ENCODE measurements at places on chromosomes 6 and 20.
A peak's percentile ranks its signal among the peaks of the same experiment; 100 is the strongest.

GRCh38 chr6:2756687-2757224 is 6.0 kb upstream of the MYLK4 start:
- DNase-seq, result no peak

GRCh38 chr6:135382182-135382628 is 115.3 kb downstream of the AHI1 start:
- no peak for DNase-seq

- DNase-seq, result no peak
Observed at GRCh38 chr6:118685823-118686449, 34.5 kb upstream of the CEP85L start.

GRCh38 chr6:135180542-135181332 is at the start of gene MYB:
Gene MYB, plus strand, starts transcription at chr6:135181308. Its CDS starts 206 bp downstream, at chr6:135181514.
- no peak for DNase-seq

DNA sequence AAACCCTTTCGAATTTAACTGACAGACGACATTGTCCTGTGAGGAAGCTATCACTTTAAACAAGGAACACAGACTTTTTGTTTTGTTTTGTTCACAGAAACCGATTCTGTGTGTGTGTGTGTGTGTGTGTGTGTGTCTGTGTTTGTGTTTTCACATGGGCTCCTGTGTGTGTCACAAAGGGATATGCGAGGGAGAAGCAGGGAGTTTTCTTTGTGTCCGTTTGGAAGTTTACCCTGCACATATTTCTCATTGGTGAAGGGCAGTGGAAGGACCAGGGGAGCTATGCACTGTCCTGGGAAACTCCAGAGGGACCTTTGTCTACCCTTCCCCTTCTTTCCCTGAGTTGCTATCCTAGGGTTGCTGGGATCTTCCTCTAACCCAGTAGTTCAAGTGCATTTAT is 17.7 kb downstream of the POM121L2 start:
- no peak for DNase-seq

- DNase-seq, result peak; percentile 10
Observed at GRCh38 chr6:99241905-99242534, 107.5 kb downstream of the FAXC start.

GRCh38 chr6:150712505-150713252 is 113.0 kb downstream of the PLEKHG1 start:
- DNase-seq, result peak; percentile 34

GRCh38 chr6:11083491-11083890 is 10.1 kb upstream of the SMIM13 start:
- DNase-seq, result peak; percentile 66

DNA sequence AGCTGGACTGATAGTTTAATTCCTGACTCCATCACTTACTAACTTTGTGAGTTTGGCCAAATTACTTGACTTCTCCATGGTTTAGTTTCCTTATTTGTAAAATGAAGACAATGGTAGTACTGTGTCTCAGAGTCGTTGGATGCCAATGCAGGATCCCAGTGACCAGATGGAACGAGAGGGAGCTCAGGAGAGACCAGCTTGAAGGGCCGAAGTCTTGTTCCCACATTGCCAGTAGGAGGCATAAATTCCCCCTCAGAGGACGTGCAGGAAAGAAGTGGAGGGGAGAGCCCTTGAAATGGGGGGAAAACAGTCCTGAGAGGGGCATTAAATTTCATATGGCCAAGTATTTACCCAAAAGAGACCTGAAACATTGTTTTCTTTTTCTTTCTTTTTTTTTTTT is 2.1 kb upstream of the MUC22 start:
- DNase-seq, result no peak

DNA sequence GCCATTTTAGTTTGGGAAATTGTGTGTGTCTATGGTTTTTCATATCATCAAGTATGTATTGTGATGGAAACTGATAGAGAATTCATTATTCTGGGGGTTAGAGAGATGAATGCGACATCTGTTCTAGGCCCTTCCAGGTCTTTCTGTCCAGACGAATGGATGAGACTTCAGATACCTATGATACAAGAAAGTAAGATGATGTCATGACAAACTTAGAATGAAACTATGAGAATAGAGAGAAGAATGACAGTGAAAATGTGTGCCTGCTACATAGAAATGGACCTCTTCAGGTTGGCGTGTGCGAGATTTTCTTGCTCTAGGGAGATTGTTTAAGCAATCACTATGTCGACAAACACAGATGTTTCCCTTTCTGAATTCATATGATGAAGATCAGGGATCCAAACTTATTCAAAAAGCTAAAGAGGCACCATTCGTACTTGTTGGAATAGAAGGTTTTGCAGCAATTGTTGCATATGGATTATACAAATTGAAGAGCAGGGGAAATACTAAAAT is 76.1 kb downstream of the SCAND1 start:
- DNase-seq, result no peak

GRCh38 chr6:41298785-41299502 is 12.5 kb upstream of the TREM1 start:
- no peak for DNase-seq

- DNase-seq, result no peak
Observed at GRCh38 chr20:5947276-5947675, 3.1 kb downstream of the TRMT6 start.

- no peak for DNase-seq
Observed at GRCh38 chr6:81787313-81788068, 35.0 kb upstream of the TENT5A start.

Data from foreskin keratinocyte (primary cell).